RWPE2 (cell line): ENCODE measurements at places on chromosomes 5 and 9.

DNA sequence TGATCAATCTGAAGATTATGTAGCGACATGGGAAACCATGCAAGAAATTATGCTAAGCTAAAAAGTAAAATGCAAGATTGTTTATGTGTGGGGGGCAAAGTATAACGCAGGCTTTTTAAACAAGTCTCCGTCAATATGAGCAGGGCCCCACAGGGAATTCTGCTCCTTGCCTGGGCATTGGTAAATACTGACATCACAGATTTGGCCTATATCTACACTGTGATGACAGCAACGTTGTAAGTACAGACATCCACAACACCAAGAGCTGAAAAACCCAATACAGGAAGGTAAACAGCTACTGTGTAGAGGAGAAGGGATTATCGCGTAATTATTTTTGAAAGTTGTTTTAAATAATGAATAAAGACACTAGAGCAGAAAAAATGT lies 74.5 kb upstream of the SLC25A51 start:
- no peak for DNase-seq

- DNase-seq, result no peak
Observed at GRCh38 chr9:119304555-119304954, 64.7 kb downstream of the BRINP1 start.

- DNase-seq, result peak; percentile 95
Observed at GRCh38 chr5:181260720-181261319, at the start of gene TRIM52. Gene TRIM52 (minus strand): TSS chr5:181261143. CDS start chr5:181260813, 330 bp downstream.

- DNase-seq, result no peak
Observed at GRCh38 chr9:87359958-87360601, 137.6 kb upstream of the DAPK1 start.

GRCh38 chr9:125426926-125427325 lies 165.3 kb downstream of the GAPVD1 start:
- DNase-seq, result no peak

DNA sequence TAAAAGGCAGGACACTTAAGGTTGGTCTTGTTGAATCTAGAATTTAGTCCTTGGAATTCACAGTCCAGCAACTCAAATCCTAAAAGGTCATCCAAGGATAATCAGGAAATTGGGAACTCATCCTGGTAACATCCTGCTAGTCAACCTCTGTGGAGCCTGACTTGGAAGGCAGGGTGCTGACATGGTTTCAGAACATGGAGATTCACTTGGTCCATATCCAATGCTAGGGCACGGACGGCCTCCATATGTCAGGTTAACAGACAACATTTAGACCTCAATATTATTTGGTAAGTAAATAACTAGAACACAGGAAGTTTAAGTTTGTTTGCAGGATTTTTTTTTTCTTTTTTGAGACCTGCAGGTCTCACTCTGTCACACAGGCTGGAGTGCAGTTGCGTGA lies 783 bp upstream of the DNAH5 start:
- no peak for DNase-seq

DNA sequence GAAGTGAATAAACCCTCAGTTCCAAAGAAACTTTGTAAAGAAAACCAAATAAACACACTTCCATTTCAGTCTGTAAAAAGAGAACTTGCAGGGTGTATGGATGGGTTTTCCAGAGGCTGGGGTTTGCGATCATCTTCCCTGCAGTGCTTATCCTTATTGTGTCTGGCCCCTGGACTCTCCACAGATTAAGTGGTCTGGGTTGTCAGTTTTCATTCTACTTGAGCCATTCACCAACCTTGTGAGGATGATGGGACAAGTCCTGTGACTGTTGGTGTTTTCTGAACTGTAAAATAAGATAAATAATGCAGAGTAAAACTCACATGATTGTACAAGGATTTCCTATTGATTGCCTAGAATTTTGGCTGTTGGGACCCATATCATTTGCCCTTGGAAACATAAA lies 166.1 kb upstream of the MOCS2 start:
- no peak for DNase-seq

DNA sequence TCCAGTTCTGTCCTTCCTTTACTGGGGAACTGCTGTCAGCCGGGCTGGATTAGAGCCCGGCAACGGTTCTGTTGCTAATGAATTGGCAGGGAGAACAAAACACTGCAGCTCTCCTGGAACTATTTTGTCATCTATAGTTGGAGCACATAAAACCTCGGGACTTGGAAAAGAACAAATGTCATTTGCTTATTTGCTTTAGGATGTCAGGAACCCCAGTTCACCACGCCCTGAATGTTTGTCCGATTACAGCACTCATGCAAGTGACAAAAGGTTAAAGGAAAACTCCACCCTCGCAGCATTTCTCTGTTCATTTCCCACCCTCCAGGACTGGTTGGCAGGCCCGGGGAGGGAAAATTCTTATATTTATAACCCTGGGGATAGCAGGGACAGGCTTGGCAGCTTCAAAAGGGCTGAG lies 66.4 kb upstream of the PLPP1 start:
- no peak for DNase-seq

GRCh38 chr9:1804128-1804865 lies 210.8 kb upstream of the SMARCA2 start:
- DNase-seq, result no peak

DNA sequence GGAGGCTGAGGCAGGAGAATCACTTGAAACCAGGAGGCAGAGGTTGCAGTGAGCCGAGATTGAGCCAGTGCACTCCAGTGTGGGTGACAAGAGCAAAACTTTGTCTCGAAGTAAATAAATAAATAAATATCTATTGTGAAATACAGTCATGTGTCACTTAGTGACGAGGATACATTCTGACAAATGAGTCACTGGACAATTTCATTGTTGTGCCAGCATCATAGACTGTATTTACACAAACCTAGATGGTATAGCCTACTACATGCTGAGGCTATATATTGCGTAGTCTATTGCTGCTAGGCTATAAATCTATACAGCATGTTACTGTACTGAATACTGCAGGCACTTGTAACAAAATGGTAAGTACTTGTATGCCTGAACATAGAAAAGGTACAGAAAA lies 61.1 kb upstream of the CCL21 start:
- DNase-seq, result no peak

DNA sequence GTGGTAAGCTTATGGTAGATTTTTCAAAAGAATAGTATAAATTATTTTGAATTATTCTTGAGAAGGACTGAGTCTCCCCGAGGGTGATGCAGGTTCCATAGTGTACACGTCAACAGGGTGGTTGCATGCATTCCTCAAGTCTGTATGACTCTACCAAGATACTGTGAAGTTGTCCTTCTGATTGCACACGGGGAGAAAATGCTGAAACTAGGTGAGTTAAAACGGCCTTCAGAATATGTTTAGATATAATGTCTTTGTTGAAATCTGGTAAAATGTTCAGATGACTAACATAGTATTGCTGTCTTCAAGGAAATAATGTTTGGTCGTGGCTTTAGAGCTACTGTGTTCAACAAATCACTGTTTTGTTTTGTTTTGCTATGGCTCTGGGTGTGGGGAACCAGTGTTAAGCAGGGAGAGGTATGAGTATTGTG lies 22.4 kb upstream of the TNFAIP8 start:
- no peak for DNase-seq

DNA sequence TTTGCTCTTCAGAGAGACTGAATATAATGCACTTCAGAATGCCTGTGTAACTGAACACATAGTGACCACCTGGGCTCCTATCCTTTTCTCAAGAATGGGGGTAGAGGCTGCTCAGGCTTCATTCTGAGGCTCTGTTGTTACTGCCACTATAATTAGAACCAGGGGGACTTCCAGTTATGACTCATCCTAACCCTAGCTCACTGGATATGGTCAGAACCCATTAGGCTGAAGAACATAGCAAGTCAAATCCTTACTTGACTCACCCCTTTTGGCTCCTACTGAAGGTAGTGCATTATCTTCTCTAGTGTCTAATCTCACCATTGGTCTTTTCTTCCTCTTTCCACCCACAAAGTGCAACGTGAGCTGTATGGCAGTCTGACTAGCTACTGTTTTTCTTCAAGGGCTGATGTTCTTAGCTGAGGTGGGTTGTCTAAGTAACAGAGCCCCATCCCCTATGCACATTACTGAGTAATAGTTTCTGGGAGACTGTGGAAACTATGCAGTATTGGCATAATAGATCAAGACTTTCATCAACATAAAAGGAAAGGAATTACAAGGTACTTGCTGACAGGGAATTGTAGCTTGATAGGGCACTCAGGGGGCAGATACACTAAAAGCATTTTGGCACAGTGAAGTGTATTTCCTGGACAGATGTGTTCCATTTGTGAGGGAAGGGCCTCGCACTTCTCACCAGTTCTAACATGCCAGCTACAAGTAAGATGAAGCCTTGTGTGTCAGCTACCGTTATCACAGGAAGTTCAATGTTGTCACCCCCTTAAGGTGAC lies 431.0 kb upstream of the MEF2C start:
- no peak for DNase-seq

DNA sequence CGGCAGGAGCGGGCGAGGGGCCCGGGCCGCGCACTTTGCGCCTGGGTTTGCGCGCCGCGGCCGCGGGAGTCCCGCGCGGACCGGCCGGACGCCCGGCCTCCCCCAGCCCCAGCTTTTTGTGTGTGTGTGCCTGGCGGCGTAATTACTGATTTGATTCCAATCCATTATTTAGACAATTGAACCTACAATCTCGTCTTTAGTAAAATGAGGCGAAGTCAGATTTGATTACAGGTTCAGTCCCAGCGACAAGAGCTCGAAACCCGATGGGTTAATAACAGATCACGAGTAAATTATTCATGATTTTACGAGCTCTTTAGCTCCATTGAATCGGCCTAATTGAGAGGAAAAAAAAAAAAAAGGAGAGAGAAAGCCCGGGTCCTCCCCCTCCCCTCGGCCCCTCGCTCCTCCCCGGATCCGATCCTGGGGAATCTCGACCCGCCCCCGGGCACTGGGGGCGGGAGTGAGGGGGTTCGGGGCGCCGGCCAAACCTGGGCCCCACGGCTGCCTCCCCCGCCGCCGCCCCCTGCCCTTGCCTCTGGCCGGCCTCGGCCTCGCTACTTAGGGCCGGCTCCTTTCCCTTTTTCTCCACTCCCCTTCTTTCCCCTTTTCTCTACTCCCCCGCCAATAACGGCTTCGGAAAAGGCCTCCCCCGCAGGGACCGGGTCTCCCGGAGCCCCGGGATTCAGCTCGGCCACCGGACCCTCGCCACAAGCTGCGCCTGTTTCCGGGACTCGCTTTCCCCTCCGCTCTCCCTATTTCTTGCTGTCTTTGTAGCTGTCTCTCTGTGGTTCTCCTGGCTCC lies 6.6 kb downstream of the LHX2 start:
- DNase-seq, result no peak
